Fibroblast of the aortic adventitia (primary cell): ENCODE measurements at places on chromosomes 1 and 21. TPM values are rescaled to one million over a fixed set of nuclear protein-coding genes. Genes with fewer than 3 reads are reported as not detected.

DNA sequence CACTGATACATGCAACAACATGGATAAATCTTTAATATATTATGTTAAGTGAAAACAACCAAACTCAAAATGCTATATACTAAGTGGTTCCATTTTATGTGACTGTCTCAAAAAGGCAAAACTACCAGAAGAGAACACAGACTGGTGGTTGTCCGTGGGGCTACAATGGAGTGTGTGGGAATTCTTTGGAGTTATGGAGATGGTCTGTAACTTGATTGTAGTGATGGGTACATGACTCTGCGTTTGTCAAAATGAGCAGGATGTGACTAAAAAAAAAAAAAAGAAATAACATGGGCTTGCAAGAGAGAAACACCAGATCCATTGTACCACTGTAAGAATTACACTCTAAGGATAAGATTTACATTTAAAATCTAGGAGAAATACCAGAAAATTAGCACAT, 52.2 kb upstream of the KIAA1614 start:
- DNase-seq = no peak

DNA sequence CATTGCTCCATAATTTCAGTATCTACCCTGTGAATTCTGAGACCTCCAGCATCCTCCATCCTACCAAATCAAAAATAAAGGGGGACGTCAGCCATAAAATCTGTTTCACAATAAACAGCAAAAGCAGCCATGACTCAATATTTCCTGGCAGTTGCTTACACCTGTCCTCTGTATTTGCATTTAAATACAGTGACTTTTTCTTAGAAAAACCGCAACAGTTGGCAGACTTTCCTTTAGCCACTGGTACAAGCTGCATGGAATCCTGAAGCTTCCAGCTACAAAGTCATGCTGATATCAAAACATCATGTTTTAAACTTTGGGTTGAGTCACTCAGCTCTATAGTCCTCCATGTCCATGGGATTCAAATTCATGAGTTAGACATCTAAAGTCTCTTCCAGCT, 278.0 kb upstream of the KAZN start:
- DNase-seq = peak; percentile 88

DNA sequence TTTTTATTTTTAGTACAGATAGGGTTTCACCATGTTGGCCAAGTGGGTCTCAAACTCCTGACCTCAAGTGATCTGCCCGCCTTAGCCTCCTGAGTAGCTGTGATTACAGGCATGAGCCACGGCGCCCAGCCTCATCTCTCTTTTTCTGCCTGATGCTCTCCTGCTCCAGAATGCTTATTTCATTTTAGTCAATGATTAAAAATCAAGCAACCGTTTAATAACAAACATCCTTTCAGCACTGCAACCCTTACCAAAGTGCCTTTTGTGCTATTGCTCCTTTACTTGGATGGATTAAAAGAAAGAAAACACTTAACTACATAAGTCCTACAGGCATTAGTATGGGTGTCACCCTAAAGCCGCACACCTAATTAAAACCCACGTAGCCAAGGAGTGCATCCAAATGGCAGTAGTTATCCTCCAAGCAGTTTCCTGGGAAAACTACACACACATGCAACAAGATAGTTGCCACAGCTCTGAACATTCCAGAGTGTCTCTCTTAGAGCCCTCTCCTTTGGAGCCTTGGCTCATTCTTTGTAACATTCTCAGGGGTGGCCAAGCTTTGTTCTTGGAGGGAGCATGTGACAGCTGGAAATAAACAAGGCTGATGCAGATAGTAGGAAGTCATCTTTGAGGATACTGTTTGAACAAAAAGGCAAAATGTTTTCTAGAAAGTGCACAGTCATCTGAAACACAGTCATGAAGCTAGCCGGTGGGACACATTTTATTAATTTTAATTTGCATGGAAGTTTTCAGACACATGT, 51.2 kb downstream of the KCNJ15 start:
- peak; percentile 68 for DNase-seq

CCDC30 gene
- 1.4 and 5.8 TPM in 2 replicates for total RNA-seq

FMOD gene
- 6.6 and 9.1 TPM in 2 replicates for total RNA-seq

GRCh38 chr1:28811766-28812668, at the start of gene OPRD1:
Gene OPRD1, plus strand, starts transcription at chr1:28812170. Its CDS starts 214 bp downstream, at chr1:28812384.
- no peak for DNase-seq

GRCh38 chr1:183235503-183235902, 49.4 kb downstream of the LAMC2 start:
- no peak for DNase-seq

ETV3L gene
- total RNA-seq = not detected in 2 replicates

DNA sequence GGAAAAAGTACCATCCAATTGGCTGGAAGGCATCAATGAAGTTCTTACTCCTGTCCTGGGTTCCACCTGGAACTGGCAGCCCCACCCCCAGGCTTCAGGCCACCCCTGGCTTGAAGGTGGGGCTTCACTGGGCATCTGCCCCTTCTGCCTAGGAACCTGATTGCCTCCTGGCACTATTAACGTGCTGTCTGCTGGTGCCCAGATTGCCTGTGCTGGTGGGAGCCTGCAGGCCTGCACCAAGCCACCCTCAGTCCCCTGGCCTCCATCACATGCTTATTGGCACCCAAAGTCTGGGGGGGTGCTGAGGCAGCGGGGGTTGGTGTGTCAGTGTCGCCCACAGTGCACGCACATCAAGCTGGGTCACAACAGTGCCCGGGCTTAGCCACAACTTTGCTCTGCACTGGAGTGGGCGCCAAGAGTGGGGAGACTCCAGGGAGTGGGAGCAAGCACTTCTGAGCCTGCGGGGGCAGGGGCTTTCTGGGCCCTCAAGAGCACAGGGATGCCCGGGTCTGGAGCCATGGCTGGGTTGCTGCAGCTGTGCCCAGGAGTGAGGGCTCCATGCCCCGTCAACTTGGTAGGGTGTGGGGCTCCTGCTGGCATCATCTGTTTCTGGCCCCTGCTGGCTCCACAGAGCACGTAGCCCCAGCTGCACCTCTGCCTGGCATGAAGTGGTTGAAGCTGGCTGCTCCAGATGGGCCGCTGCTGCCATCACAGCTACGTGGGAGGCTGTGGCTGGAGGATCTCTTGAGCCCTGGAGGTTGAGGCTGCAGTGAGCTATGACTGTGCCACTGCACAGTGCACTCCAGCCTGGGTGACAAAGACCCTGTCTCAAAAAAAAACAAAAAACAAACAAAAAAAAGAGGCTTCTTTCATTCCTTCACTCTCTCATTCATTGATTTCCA, 4.1 kb upstream of the LSM10 start:
- no peak for DNase-seq

GRCh38 chr1:98516306-98516705, 145.2 kb upstream of the SNX7 start:
- DNase-seq = no peak

MAP3K21 gene
- total RNA-seq = 0.18 and 0.25 TPM in 2 replicates

GRCh38 chr1:231630558-231631205, 4.1 kb downstream of the DISC1 start:
- DNase-seq = no peak

ZBTB8B gene
- under 0.01 TPM in 1 of 2 replicates, not detected in the other for total RNA-seq

DNA sequence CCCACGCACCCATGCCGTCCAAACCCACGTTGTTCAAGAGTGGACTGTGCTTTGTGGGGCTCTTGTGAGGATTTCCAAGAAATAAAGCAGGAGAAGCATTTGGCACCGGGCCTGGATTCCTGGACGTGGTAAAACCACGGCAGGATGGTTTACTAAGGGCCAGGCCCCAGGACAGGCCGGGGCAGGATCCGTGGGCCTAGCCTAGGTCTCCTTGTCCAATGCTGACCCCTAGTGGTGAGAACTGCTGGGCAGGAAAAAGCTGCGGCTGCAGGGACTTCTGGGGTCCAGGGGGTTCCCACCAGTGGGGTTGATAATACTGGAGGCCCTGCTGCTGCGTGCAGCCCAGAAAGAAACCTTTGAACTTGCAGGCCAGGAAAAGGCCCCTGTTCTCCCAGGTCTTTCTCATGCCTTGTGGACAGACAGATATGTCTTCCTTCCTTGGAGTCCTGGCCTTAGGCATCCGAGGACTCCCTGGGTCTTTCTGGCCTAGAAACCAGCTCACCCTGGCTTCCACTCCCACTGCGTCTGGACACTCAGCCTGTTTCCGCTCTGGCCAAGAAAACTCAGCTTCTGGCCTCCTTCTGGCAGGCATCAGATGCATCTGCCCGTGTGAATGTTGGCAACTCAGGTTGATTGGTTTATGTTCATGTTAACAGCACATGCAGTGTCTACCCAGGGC, 106.9 kb upstream of the TMEM51 start:
- DNase-seq = peak; percentile 92

GRCh38 chr1:213977486-213977842, 10.3 kb upstream of the PROX1 start:
- no peak for DNase-seq

GRCh38 chr1:31768939-31769704, 5.0 kb upstream of the ADGRB2 start:
- no peak for DNase-seq

PERM1 gene
- total RNA-seq = 0.57 TPM in 1 of 2 replicates, not detected in the other

DNA sequence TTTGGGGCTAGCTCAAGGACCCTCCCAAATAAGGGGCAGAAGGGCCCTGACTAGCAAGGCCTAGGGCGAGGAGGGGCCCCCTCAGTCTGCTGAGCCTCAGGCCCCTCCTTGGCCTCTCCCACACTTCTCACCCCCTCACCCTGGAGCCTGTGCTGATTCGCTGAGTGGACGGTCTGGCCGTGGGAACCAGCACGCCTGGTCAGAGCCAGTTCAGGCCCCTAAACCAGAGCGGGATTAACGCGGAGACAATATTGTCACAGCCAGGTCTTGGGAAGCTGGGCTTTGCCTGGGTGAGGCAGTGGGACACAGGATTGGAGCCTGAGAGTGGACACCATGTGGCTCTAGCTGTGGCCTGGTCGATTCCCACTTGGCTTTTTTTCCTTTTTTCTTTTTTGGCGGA, 4.8 kb upstream of the FBLIM1 start:
- DNase-seq = no peak

APCS gene
- total RNA-seq = not detected in 2 replicates

CFHR2 gene
- not detected in 2 replicates for total RNA-seq
